Activated T-helper 17 cell treated with anti-CD3 and anti-CD28 coated beads, Interleukin-2, amount 50 U/mL, for 72 hours (primary cell): ENCODE measurements at places on chromosomes 11 and 22. TPM values are rescaled to one million over a fixed set of nuclear protein-coding genes. Genes with fewer than 3 reads are reported as not detected.

DNA sequence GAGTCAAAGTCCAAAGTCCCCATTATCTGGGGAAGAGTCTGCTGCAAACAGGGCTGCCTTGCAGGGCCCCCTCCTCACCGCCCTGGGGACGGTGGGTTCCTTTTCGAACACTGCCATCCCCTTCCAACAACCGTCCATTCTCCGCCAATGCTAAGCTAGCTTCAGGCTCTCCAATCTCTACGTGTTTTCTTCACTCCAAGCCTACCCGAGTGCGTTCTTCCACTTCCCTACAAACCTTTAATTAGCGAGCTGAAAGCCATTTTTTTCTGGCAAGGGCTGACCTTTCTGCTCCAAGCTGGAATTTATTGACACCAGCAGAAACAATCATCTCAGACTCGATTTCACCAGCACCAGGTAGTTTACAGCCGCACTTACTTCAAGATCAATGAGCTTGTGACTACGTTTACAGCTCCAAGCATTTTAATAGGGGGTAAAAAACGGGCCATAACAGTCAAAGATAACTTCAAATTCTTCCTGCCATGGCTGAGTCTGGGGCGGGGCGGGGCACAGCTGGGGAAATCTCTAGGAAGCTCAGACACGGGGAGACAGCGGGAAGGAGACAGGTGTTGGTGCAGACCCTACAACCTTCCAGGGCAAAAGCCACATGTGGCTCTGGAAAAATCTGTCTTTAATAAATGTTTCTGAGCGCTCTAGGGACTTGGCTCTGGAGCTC, 82.2 kb downstream of the PHF21B start:
- ATAC-seq: no peak

Gene CEP126
- total RNA-seq: 1.5 TPM

- no peak for ATAC-seq
Measured at GRCh38 chr11:120215634-120216033, 4.8 kb downstream of the OAF start.

Gene HPX
- 0.58 TPM for total RNA-seq

Gene CPT1A
- 45.0 TPM for total RNA-seq

Gene HBB
- total RNA-seq: not detected
